ENCODE measurements at places on chromosomes 3 and 15.

DNA sequence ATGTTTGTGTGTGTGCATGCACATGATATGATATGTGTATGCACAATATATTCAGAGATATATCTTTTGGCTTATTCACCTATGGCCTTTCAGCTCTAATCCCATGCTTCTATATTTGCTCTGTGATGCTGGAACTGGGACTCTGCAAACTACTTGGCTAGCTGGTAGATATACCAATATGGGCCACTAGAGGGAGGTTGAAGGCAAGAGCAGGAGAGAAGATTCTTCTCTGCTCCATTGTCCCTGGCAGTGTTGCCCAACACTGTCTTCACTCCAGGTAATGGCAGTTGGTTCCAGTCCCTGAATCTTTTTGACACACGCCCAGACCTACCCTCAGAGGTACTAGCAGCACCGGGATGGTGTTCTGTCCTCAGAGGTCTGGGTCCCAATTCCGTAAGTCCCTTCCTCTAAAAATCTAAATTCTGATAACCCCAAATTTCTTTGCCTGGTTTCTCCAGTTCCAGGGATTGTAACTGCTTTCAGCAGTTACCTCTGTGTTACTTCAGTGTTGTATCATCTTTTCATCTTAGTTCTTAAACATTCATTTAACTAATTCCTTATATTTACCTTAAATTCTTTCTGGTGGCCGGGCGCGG lies 44.7 kb downstream of the GTPBP8 start:
- no peak for DNase-seq

- DNase-seq: no peak
Observed at GRCh38 chr3:128560768-128561167, 67.8 kb upstream of the GATA2 start.

- no peak for DNase-seq
Observed at GRCh38 chr3:94066506-94067500, 3.9 kb downstream of the NSUN3 start.

GRCh38 chr15:58494567-58494966 lies 62.8 kb downstream of the LIPC start:
- no peak for DNase-seq

DNA sequence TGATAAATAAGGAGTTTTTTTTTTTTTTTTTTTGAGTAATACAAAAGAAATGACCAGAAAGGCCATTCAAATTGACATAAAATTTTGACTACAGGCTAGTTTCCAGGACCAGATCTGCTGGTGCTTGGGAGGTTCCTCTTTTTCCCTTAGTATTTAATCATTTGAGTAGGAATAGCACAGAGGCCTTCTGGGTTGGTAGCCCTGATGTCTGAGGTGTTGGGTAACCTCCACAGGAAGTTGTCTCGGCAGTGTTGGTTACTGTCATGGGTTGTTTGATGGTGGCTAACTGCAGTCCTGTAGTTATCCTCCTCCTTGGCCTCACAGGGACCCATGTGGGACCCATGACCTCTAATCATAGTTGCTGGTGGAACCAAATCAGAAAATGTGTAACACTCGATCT lies 91.1 kb downstream of the USP13 start:
- no peak for DNase-seq

GRCh38 chr15:100049936-100050876 lies 291.6 kb downstream of the ADAMTS17 start:
- DNase-seq: no peak

All from NCI-H510A (cell line).